ENCODE measurements at places on chromosomes 6 and 20. TPM values are rescaled to one million over a fixed set of nuclear protein-coding genes. Genes with fewer than 3 reads are reported as not detected.

SAMD3 gene
- total RNA-seq, result 2.5 TPM

HLA-F gene
- 911 TPM for total RNA-seq

DNA sequence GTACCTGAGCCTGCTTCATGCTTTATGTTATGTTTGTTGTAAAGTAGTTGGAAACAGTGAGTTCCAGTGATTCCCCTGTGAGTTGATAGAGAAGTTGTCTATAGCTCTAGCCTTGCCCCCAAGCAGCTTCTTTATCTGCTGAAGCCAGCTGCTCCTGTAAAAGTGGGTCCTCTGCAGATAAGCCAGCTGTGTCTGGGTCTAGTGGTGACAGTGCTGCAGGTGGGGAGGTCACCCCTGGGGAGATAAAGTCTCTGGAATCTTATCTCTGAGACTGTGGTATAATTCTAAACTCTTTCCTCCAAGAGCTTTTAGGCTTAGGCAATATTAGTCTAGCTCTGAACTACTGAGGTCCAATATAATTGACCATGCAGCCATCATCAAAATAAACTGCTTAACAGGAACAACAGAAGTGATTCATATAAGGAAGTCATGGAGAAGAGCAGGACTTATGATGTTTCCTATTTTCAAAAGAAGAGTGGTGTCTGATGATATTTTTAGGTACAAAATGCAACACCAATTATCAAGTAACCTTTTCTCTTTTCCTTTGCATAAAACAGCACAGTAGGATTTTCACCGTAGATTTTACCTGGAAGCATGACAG is 44.2 kb upstream of the TMEM217 start:
- no peak overlapping the region for H3K27ac ChIP-seq
- H3K27me3 ChIP-seq, result no peaks in the 10 kb centered on the region

ARHGAP18 gene
- total RNA-seq, result 3.9 TPM

MRAP2 gene
- total RNA-seq, result not detected

MDFI gene
- not detected for total RNA-seq

GRCh38 chr6:107564589-107564951 is 74.7 kb downstream of the SOBP start:
- no peaks in the 10 kb centered on the region for H3K36me3 ChIP-seq
- H3K27me3 ChIP-seq, result no peaks in the 10 kb centered on the region
- no peaks in the 10 kb centered on the region for H3K4me1 ChIP-seq
- no peak overlapping the region for H3K27ac ChIP-seq

- peaks cover under 1% of the 10 kb centered on the region for H3K27me3 ChIP-seq
- peaks cover 6% of the 10 kb centered on the region for H3K4me1 ChIP-seq
- H3K36me3 ChIP-seq, result no peaks in the 10 kb centered on the region
- no peak overlapping the region for H3K4me3 ChIP-seq
Measured at GRCh38 chr20:50380697-50381040, 129.5 kb upstream of the PTPN1 start.

- no peak overlapping the region for H3K4me3 ChIP-seq
- no peak for DNase-seq
- no peak overlapping the region for H3K27ac ChIP-seq
- no peaks in the 10 kb centered on the region for H3K27me3 ChIP-seq
- no peaks in the 10 kb centered on the region for H3K4me1 ChIP-seq
- H3K36me3 ChIP-seq, result no peaks in the 10 kb centered on the region
Measured at GRCh38 chr6:46937642-46938041, 15.9 kb upstream of the ADGRF5 start.

GRCh38 chr6:90397047-90397446 is 100.4 kb upstream of the BACH2 start:
- no peak overlapping the region for H3K27ac ChIP-seq
- H3K27me3 ChIP-seq, result no peaks in the 10 kb centered on the region
- H3K4me3 ChIP-seq, result no peak overlapping the region
- no peaks in the 10 kb centered on the region for H3K36me3 ChIP-seq

- peaks cover 14% of the 10 kb centered on the region for H3K36me3 ChIP-seq
- no peak overlapping the region for H3K4me3 ChIP-seq
- H3K4me1 ChIP-seq, result no peaks in the 10 kb centered on the region
- H3K27ac ChIP-seq, result no peak overlapping the region
- no peaks in the 10 kb centered on the region for H3K27me3 ChIP-seq
- DNase-seq, result no peak
Measured at GRCh38 chr6:152993431-152993830, 9.1 kb downstream of the MTRF1L start.

GRCh38 chr20:37539424-37539823 is 11.7 kb upstream of the BLCAP start:
- no peaks in the 10 kb centered on the region for H3K36me3 ChIP-seq
- no peak overlapping the region for H3K27ac ChIP-seq
- H3K4me3 ChIP-seq, result no peak overlapping the region
- H3K4me1 ChIP-seq, result peaks cover 4% of the 10 kb centered on the region
- no peak for DNase-seq

Data from B cell (primary cell).